Progenitor cell of endocrine pancreas (in vitro differentiated cells): ENCODE measurements at places on chromosomes 4 and X.

- DNase-seq = no peak
Measured at GRCh38 chr4:139849219-139849618, 183.6 kb downstream of the MGST2 start.

DNA sequence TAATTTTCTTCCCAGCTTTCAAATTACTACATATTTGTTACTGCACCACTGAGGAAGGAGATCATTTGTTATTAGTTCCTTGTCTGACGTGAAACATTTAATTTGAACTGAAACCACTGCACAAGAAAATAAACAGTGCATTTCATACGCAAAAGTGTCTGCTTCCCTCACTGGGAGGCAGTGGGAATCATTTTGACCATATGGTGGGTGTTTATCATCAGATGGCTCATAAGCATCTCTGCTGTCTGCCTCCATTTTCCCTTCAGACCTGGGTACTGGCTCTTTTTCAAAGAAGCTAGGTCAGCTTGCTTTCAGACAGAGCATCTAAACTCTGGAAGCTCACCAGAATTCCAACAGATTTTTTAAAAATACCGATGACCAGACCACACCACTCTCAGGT, 135.2 kb downstream of the PCDH19 start:
- DNase-seq = no peak

DNA sequence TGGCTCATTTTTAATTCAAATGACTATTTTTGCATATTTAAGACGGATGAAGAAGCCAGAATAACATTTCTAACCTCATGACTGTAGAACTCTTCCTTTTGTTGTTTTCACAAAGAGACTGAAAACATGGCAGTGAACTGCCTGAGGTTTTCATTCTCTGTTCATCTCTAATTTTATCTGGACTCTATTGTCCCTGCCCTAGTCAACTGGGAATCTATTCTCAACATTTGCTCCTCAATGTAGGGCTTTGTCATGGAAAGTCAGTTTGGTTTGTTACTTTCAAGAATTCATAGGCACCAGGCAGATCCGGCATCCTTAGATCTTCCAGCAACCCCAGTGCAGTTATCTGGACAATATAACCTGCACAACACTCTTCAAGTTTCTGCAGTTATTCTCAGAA, 277.0 kb downstream of the RAPGEF2 start:
- no peak for DNase-seq

DNA sequence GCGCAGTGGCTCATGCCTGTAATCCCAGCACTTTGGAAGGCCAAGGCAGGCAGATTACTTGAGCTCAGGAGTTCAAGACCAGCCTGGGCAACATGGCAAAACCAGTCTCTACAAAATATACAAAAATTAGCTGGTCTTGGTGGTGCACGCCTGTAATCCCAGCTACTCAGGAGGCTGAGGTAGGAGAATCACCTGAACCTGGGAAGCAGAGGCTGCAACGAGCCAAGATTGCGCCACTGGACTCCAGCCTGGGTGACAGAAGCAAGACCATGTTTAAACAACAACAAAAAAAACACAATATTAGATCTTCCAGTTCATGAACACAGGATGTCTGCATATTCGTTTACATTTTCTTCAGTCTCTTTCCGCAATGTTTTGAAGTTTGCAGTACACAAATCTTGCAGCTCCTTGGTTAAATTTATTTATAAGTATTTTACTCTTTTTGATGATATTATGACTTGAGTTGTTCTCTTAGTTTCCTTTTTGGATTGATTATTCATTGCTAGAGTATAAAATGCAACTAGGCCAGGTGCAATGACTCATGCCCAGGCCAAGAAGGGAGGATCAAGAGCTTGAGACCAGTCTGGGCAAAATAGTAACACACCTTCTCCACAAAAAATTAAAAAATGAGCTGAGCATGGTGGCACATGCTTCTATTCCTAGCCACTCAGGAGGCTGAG, 30.4 kb upstream of the ABCG2 start:
- no peak for DNase-seq

DNA sequence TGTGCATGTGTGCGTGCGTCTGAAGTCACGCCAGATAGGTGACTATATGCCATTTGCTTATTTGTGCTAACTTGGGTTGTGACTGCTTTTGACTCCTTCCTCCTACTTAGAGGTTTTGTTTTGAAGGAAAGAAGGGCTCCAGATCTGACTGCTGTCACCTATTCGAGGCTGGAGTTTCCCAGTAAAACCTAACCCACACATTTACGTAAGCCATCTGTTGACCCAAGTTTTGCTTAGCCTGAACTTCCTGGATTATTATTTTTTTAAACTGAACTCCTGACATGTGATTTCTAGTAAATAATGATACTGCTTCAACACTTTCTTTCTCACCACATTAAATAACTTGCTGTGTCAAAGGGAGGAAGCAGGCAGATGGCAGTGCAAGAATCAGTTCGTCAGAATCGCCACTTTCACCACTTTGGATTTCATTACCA, 41.5 kb downstream of the DTHD1 start:
- DNase-seq = no peak

GRCh38 chrX:88439935-88440334, 307.1 kb upstream of the CPXCR1 start:
- no peak for DNase-seq

- DNase-seq = no peak
Measured at GRCh38 chr4:10582059-10582686, 102.4 kb downstream of the CLNK start.
